ENCODE measurements at places on chromosomes 1 and 21.
A peak's percentile ranks its signal among the peaks of the same experiment; 100 is the strongest.

DNA sequence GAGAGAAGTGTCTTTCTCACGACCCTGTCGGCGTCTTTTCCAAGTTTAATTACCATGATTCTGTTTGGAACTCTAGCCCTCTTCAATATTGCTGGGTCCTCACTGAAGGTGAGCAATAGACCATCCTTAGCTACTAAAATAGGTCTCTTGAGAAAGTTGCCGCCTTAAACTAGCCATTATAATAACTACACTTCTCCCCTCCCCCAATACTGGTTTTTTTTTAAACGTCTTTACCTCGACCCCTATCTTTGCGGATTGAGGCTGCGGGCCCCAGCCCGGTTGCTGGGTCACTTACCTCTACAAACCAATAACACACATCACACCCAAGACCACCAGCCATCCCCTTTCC lies 672 bp downstream of the ENSA start:
- no peak for DNase-seq

DNA sequence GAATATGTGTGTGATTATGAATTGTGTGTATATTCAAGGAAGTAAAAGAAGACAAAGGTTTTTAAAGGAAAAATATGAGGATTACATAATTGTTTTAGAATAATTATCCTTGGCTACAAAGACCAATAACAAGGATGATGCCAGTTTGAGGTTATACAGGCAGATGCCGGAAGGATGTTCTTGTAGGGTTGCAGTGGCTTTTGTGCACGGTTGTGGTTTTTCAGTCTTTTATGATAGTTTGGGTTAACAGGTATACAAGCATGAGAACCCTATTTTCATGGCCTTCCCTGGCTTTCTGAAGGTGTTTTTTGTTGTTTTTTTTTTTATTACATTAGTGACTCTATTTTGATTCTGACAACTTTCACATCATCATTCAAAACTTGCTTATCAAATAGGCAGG lies 4.9 kb downstream of the CR2 start:
- no peak for DNase-seq

DNA sequence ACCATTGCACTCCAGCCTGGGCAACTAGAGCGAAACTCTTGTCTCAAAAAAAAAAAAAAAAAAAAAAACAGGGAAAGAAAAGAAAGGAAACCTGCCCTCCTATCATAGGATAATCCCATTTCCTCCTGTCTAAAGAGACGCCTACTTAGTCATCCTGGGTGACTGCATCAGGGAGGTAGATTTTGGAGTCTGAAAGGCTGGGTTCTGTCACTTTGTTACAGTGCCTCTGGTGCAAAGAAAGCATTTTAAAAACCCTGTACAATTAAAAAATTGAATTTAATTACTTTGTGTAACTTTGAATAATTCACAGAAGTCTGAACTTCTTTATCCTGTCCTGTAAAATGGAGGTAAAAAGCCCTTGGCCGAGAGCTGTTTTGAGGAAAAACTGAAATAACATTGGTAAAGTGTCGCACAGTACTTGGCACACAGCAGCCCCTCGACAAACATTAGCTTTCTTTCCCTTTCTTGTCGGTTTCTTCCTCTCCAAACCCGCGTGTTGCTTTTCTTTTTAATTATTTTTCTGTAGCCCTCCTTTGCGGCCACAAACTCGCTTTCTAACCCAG lies 657 bp upstream of the HDAC1 start:
- DNase-seq = peak; percentile 24

- peak; percentile 59 for DNase-seq
These were observed 1.1 kb upstream of the ELAPOR1 start for GRCh38 chr1:109112652-109113285.

GRCh38 chr1:3814771-3815561 lies 18.7 kb upstream of the LRRC47 start:
- DNase-seq = no peak

GRCh38 chr1:182549346-182549745 lies 39.7 kb downstream of the RNASEL start:
- no peak for DNase-seq

GRCh38 chr1:179826626-179827280 lies 50.9 kb downstream of the TOR1AIP2 start:
- DNase-seq = no peak

- no peak for DNase-seq
These were observed 22.7 kb upstream of the TENT5B start for GRCh38 chr1:27035344-27035743.

- DNase-seq = no peak
These were observed 21.9 kb downstream of the FMO2 start for GRCh38 chr1:171206978-171207355.

DNA sequence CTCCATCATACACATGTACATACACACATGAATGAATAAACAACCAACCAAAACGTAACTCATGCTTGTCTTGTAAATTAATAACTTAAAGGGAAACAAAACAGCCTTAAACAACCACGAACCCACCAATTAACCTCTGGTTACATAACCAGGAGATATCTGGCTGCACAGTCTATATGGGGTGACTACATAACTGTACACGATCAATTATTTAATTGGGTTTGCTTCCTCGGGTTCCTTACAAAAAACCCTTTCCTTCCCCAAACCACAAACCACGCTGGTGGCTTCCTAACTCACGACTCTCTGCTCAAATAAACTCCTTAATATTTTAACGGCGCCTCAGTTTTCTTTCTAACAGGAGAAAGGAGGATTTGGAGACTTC lies 744 bp downstream of the ZNF670 start:
- no peak for DNase-seq

DNA sequence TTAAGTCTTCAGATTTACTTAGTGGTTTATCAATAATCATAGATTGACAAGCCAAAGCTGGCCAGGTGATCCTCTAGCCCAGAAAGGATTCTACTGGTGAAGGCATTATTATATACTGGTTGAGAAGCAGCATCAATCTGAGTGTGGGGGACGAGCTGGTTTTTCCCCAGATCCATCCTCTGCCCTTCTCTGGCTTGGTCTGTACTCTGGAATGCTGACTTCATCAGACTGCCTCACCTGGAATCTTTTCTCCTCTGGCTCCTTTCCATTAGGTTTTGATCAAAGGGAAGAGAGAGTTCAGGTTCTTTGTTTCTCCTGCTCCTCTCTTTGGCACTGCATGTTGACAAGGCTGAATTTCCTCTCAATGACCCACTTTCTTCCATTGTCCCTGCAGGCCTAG lies 93.9 kb downstream of the KCTD3 start:
- DNase-seq = no peak
